ENCODE measurements at places on chromosomes 11 and 22.

DNA sequence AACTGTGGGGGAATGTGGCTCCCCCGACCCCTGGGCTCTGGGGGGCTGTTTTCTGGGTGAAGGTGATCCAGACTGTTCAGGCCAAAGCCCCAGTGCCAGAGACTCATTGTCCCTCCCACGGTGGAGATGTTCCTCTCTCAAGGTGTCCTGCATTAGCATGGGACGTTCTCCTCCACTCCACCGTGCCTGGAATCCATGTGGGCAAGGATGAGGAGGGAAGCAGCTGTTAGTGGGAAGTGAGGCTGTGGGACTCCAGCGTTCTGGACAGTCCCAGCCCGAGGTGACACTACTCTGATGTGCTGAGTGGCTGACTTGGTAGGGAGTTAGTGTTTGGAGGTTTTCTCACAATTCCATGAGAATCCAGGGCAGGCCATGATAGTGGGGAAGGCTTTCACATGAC is 31.4 kb upstream of the CLDN5 start:
- DNase-seq, result no peak

DNA sequence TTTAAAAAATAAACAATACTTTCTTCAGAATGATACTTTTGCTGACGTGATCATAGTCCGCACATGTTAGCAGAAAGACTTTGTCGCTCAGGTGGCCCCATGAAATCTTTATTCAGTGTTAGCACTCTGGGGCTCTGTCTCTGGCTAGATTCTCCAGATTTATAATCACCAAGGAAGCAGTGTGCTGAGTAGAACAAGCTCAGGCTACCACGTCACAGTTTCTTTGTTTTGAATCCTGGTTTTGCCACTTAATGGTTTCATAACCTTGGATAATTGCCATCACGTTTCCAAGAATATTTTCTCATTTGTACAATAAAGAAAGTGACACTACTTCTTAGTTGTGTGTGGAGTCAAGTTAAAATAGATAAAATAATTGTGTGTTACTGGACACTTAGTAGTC is 3.9 kb upstream of the MUC15 start:
- DNase-seq, result no peak

- DNase-seq, result no peak
Observed at GRCh38 chr11:26229981-26230380, 101.9 kb upstream of the ANO3 start.

DNA sequence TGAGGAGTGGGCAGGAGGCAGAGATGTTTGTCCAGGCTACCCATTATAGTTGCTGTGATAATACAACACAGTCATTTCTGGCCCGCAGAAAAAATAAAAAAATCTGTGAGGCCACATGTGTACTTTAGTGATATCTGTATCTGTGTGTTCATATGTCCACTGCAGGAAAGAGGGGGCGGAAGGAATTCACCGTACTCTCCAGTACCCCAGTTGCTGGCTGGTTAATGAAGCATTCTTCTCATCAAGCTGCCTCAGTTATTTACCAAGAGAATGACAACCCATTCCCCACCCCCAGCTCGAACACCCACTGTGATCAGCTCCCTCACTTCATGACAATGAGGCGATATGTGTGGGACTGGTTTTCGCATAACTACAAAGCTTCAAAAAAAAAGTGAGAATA is 309.3 kb downstream of the SOX6 start:
- DNase-seq, result no peak

- no peak for DNase-seq
Observed at GRCh38 chr11:36218283-36218921, 70.8 kb downstream of the COMMD9 start.

GRCh38 chr22:44047891-44048301 is 23.8 kb downstream of the PARVB start:
- DNase-seq, result no peak

DNA sequence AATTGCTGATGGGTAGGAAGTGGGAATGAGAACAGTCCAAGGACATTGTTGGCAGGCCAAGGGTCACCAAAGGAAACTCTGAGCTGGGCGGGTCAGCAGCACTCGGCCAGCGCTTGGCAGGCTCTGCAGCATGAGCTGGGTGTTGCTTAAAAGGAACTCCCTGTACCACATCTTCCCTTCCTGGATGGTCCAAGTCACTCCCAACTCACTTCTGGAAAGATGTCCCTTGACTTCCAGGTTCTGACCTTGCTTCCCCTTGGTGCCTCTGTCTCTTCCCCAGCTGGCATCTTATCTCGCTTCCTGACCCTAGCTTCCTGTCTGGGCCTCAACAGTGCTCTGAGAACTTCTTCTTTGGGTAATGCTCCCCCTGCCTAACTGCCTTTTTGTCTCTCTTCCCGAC is 24.8 kb upstream of the SWAP70 start:
- no peak for DNase-seq

DNA sequence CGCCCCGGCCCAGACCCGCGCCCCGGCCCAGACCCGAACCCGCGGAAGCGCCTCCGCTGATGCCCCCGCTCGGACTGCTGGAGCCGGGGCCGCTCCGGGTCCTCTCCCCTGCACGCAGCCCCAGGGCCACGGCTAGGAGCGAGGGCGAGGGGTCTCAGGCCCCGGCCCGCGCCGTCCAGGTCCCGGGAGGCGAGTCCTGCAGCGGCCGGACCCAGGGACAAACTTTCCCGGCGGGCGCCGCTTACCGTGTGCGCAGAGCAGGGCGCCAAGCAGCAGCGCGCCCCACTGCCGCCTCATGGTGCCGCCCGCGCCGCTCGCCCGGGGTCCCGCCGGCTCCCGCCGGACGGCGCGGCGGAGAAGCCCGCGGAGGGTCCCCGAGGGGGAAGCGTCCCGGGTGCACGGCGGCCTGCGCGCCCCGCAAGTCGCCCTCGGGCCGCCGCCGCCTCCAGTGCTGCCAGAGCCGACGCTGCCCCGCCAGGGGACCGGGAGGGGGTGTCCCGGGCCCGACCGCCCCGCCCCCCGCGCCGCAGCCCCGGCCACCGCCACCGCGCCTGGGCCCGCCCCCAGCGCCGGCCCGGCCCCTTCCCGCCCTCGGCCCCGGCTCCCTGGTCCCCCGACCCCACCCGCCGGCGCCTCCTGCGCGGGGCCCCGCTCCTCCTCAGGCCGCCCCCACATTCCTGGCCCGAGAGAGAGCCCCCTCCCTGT is at the start of gene LRP4:
LRP4 (minus strand) TSS at position 468 of the 705 bp plus-strand sequence; CDS start at position 297, 171 bp downstream.
- peak; percentile 6 for DNase-seq

- no peak for DNase-seq
Observed at GRCh38 chr11:11229647-11230046, 123.4 kb downstream of the CSNK2A3 start.

DNA sequence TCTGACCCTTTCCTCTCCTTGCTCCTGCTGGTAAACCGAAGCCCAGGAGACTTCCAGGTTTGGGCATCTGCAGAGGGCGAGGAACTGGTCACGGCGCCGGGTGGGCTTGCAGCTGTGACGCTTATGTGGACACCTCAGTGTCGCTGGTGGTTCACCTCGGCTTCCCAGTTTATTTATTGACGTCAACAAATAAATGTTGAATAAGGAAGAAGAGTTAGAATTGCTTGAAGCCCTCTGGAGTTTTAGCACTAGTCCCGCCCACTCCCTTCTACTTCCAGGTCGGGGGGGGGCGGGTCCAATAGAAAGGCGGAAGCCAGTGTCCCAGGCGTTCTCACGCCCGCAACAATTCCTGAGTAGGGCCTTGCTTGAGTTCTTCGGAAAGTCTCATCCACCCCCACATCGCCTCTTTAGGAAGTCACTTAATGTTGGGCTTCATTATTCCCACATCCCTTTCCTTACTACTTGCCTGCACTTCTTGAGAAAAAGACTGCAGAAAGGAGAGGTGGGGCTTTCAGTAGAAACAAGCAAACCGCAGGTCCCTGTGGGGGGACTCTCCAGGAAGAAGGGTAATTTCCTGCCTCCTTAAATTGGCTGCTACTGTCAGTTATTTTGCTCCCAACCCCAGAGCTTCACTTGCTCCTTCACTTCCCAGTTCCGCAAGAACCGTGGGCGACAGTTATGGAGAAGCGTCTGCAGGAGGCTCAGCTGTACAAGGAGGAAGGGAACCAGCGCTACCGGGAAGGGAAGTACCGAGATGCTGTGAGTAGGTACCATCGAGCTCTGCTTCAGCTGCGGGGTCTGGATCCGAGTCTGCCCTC is at the start of gene TTC9C:
TTC9C (plus strand) TSS at position 316 of the 818 bp plus-strand sequence; CDS start at position 679, 363 bp downstream.
- peak; percentile 80 for DNase-seq

- DNase-seq, result no peak
Observed at GRCh38 chr22:24407278-24407665, 20.1 kb upstream of the ADORA2A start.

GRCh38 chr11:30730011-30730410 is 143.9 kb upstream of the MPPED2 start:
- DNase-seq, result no peak

DNA sequence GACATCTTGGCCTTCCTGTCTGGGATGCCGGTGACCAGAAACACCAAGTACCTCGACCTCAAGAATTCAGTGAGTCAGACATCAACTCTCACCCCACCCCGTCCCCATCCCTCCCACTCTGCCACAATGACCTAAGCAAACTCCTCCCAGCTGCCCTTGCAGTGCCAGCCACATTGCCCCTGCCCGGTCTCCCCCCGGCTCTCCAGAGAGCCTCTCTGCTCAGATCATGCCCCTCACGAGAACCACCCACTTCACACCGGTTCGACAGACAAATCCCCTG is 23.6 kb upstream of the MYRF start:
- DNase-seq, result no peak

DNA sequence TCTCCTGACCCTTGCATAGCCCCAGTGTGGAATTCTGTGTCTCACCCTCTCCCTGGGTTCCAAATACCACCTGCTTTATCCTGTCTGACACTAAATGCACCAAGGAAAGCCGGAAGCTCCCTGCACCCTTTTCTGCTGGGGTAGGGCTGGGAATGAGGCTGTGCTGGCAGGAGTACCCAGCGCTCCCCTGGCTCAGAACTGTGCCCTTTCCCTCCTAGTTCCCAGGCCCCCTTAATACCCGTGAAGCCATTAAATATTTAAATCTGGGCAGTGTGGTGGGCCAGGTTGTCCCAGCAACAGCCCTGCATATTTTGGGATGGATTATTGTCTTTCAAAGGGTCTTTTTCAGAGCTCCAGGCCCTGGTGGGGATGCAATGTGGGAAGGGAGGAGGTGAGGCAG is 63.0 kb downstream of the TP53I11 start:
- no peak for DNase-seq

DNA sequence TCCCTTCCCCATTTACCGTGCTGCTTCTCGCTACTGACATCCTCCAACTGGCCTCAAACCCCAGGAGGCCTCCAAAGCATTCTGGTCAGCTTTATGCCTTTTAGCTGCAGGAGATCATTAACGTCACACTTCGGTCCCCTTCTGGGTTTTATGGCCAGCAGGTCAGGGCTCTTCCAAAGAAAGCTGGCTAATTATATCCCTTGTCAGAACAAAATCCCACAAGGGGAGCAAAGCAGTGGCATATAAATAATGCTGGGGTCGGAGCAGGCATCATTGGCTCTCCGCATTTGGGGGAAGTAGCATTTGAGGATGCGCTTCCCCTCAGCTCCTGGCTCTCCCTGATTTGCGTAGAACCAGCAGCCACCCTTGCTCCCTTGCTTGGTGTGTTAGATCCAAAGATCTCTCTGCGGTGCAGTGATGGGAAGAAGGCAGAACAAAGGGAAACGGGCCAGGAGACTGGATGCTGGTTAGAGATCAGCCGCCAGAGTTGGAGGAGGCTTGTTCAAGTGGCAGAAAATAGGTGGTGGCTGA is 117.4 kb downstream of the DBX1 start:
- no peak for DNase-seq

GRCh38 chr11:126332221-126332711 is 23.2 kb upstream of the ST3GAL4 start:
- DNase-seq, result no peak

DNA sequence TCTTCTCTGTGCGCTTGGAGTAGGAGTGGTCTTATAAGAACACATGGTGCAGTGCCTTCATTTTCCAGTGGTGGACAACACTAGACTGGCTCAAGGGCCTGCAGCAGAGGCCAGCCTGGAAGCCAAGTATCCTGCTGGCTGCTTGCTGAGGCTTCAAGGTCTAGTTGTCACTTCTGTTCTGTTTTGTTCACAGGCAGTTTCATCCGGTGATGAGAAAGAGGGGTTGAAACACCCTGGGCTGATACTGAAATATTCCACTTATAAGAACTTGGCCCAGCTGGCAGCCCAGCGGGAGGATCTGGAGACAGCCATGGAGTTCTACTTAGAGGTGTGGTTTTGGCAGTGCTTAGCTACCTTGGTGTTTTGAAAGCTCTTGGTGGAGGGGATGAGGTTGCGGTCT is 29.8 kb downstream of the CABIN1 start:
- DNase-seq, result no peak

DNA sequence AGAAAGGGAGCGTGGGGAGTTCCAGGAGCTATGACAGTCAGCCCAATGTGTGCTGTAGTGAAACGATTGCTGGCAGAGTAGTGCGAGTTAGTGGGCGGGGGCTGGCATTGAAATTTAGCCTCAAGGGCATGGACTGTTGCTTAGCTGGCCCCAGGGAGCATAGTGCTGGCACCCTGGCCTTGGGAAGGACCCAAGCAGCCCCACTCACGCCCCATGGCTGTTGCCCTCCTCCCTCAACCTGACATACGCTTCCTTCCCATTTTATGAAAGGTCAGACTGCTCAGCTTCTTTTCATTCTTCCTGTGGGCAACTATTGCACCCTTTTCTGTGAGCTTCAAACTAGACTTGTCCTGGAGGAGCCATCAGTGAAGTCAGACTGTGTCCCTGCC is 52.0 kb upstream of the SUSD2 start:
- DNase-seq, result no peak

GRCh38 chr11:111205632-111206385 is 39.7 kb upstream of the POU2AF2 start:
- DNase-seq, result no peak

- no peak for DNase-seq
Observed at GRCh38 chr11:64742087-64742888, 1.7 kb downstream of the RASGRP2 start.

DNA sequence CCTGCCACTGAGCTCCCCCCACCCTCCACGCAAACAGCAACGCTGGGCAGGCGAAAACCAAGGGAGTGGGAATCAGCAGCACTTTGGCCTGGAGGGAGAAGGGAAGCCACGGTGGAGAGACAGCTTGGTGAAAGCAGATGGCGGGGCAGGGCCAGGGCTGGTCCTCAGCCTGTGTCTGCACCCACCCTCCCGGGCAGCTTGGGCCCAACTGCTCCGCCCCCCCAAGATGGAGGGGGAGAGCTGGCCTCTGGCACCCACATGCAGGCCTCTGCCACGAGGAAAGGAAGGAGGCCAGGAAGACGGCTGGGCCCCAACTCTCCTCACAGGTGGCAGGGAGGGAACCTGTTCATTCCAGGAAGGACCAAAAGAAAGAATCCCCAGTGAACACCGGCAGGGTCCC is 17.8 kb downstream of the MAFF start:
- DNase-seq, result no peak

Measured in activated T-cell treated with anti-CD3 and anti-CD28 coated beads for 4 hours (primary cell).